ENCODE measurements at places on chromosomes 2 and 18. TPM values are rescaled to one million over a fixed set of nuclear protein-coding genes. Genes with fewer than 3 reads are reported as not detected.

DNA sequence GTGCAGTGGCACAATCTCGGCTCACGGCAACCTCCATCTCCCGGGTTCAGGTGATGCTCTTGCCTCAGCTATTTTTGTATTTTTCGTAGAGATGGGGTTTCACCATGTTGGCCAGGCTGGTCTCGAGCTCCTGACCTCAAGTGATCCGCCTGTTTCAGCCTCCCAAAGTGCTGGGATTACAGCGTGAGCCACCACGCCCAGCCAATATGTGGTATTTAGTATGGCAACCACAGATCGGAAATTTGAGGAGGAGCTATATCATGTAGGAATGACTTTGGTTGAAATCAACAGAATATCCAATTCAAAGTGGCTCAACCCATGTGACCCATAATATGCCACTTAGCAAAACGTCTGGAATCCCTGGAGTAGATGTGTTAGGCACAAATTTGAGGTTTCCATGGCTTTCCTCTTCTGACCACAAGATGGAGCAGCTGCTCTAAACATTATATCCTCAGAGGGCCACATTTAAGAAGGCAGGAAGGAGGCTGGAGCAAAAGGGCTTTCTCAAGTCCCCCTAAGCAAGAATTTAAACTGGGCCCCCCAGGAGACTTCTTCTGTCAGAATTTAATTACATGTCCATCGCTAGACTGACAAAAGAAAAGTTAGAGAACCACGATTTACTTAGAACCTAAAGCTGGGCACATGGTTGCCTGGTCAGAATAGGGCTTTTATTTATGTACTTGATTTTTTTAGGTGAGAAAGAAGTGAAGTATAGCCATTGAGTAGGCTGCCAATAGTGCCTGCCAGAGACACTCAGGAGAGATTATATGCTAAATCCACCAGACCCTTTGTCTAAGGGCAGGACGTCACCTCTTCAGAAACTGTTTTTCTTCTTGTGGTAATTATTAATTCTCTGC, 49.6 kb upstream of the ITSN2 start:
- peak; percentile 62 for DNase-seq

The OSBPL6 gene
- polyA plus RNA-seq: not detected

GRCh38 chr2:26164231-26164630, 8.7 kb upstream of the GAREM2 start:
- DNase-seq: no peak

The GPAT2 gene
- polyA plus RNA-seq: 11.3 TPM

The RAB27B gene
- 6.3 TPM for polyA plus RNA-seq

The RANBP2 gene
- polyA plus RNA-seq: 12.2 TPM

DNA sequence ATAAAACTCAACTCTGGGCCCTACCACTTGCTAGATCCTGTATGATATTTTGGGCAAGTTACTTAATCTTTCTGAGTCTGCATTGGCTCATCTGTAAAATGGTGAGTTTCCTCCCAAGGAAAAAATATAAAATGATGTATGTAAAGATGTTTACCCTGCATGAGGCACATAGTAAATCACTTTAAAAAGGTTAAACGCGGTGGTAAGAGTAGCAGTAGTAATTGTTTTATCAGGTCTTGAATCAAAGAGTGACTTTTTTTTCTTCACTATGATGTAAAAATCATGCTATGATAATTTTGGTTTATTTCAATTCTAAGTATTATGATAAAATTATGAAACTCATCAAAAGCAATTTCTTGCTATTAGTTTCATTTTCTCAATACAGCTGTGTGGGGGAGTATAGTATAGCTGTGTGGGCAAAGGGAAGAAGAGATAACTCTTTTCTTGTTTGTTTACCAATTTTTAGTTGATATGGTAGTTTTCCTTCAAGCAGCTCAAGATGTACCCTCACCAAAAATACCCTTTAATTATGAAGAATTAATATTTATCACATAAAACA, 10.7 kb downstream of the ARHGAP15 start:
- DNase-seq: no peak

The EPB41L3 gene
- not detected for polyA plus RNA-seq

The CFAP221 gene
- not detected for polyA plus RNA-seq

GRCh38 chr2:231924889-231925275, 1.3 kb downstream of the NPPC start:
- no peak for DNase-seq
